NCI-H1417 treated with DMSO at 0.1 percent for 48 hours (cell line): ENCODE measurements at places on chromosomes 2 and 18.

- DNase-seq: no peak
These were observed 258.4 kb downstream of the CD226 start for GRCh38 chr18:69689121-69689759.

DNA sequence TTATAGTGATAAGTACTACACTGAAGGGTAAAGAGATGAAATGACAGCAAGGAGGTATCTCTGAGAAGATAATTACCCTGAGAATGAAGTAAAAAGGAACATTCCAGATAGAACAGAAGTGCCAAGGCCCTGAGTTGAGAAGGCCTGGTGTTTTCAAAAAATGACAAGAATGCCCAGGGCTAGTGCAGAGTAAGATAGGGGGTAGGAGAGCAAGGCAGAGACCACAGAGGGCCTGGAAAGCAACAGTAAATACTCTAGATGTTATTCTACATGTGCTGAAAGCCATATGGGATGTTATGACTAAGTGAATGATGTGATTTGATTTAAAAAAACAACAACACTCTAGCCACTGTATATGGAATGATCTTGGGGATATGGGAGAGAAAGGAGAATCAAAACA lies 52.3 kb downstream of the BAZ2B start:
- DNase-seq: no peak

DNA sequence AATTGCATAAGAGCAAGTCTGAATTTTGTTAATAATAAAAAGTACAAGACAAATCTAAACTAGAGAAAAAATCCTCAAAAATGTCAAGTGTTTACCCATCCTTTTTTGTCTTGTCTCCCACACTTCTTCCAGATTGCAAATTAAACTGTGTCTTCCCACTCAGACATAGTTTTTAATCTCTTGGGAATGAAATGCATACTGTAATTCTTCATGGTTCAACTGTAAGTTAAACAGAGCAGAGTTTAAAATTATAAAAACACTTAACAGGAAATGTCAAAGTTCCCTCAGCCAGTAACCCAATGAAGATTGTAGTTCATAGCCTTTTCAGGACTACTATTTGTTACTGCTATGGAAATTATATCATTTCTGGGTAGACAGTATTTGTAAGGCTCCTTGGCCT lies 171.8 kb downstream of the UBE2E3 start:
- no peak for DNase-seq

DNA sequence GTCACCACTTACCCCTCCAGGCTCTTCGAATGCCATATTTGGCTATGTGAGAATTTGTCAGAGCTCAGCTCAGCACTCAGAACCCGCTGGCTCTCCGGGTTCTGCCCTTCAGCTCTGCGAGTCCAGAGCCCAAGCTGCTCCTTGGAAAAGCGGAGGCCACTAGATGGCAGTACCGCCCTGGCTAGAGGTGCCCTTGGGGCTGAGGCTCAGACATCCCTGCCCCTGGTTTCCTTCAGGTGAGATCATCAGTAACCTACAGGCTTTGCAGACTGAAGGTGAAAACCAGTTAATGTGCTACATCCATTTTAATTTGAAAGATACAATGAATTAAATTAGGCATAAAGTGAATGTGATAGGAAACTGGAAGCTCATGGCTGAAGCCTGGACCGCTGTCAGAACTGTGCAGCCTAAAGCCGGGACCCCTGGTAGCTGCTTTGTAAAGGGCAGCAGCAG lies 285.6 kb downstream of the AGAP1 start:
- no peak for DNase-seq

- DNase-seq: no peak
These were observed 714.5 kb downstream of the PLCL1 start for GRCh38 chr2:198518935-198519334.

DNA sequence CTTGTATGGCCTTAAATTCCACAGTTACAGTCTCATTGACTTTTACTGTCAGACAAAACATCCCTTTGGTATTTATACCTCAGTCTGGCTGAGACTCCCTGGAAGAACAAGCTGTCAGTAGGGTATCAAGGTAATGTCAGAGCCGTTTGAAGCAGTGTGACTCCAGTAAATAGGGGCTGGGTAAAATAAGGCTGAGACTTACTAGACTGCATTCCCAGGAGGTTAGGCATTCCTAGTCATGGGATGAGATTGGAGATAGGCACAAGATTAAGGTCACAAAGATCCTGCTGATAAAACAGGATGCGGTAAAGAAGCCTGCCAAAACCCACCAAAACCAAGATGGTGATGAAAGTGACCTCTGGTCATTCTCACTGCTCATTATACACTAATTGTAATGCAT lies 219.5 kb upstream of the SKOR2 start:
- DNase-seq: no peak

DNA sequence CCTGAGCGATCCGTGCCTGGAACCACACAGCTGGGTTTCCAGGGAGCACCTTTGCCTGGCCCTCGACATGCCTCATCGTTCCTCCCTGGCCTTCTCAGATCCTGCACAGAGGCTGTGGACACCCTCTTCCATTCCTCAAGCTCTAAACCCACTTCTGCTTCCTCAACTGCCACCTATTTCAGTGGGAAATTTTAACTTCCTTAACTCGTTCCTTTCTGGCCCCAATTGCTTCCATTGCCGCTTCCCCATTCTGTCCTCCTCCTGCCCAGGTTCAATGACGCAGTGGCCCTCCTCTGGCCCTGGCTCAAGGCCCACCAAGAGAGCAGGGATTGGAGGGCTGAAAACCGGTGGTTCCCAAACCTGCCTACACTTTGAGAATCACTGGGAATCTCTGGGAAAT lies 4.8 kb upstream of the B3GNT7 start:
- DNase-seq: no peak

GRCh38 chr2:105329197-105329554 lies 359 bp downstream of the TGFBRAP1 start:
- DNase-seq: no peak

GRCh38 chr2:30862054-30862651 lies 54.9 kb upstream of the CAPN13 start:
- DNase-seq: no peak

GRCh38 chr2:27960237-27960912 lies 69.8 kb downstream of the BABAM2 start:
- no peak for DNase-seq

DNA sequence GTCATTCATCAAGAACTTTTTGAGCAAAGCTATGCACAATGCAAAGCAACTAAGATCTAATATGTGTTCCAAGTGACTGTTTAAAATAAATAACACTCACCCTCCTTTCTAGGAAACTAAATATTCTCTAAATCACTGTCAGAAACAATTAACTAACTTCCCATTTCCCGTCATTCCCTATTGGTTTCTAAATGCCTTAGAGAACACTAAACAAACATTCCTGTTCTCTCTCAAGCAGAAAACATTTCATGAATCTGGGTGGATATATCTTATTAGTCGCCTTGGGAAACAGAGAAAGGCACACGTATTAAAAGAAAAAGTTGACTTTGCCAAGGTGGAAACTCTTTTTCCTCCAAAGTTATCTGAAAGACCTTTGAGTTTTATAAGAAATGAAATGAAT lies 735.2 kb downstream of the MBD2 start:
- no peak for DNase-seq

DNA sequence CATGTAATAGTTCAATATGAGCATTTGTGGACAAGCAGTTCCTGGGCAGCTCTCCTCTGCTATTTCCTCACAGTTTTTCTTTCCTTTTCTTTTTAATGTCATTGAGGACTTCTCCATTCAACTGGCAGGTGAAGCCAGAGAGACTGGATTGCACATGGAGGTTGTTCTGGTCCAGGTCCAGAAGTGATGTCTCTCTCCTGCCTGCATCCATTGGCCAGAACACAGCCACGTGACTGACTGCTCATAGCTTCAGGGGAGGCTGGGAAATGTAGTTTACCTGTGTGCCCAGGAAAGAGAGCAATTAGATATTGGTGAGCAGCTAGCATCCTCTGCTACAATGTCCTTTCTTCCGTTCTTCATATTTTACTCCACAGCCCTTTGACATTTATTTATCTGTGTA lies 20.2 kb upstream of the ADAM23 start:
- DNase-seq: no peak

GRCh38 chr2:11703700-11704099 lies 33.7 kb upstream of the NTSR2 start:
- no peak for DNase-seq

DNA sequence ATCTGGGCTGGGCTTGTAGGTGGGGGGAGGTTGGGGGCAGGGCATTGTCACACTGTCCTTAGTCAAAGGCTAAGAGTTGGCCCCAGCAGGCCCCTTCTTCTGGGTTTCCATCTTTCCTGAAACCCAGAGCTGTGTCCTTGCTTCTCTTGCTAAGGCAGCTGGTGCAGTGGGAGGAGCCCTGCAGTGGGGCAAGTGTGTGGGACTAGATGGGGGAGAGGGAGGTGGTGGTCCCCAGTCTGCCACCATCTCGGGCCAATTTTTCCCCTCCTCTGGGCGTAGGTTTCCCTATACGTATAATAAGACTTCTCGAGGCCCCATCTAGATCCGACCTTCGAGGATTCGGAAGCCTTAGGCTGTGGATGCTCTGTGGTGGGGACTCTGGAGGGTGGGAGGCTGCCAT lies 3.5 kb downstream of the KCNF1 start:
- DNase-seq: no peak

GRCh38 chr2:8267048-8267447 lies 414.8 kb upstream of the ID2 start:
- no peak for DNase-seq

DNA sequence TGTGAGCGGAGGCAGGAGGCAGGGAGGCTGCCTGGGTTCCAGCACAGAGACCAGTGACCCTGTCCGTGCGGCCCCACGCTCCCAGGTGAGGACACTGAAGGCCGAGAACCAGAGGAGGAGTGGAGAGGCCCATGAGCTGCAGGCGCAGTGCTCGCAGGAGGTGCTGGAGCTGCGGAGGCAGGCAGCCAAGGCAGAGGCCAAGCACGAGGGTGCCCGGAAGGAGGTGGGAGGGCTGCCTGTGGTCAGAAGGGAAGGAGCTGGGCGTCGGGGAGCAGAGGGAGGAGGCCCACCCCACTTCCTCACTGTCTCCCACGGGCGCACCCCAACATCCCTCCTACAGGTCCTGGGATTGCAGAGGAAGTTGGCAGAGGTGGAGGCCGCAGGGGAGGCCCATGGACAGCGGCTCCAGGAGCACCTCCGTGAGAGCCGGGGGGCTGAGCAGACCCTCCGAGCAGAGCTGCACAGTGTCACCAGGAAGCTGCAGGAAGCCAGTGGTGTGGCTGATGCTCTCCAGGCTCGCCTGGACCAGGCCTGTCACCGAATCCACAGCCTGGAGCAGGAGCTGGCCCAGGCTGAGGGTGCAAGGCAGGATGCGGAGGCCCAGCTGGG lies 33.0 kb upstream of the SNED1 start:
- no peak for DNase-seq

GRCh38 chr2:221517696-221518151 lies 54.4 kb downstream of the EPHA4 start:
- DNase-seq: no peak

GRCh38 chr18:46696268-46696667 lies 39.2 kb upstream of the LOXHD1 start:
- no peak for DNase-seq

GRCh38 chr2:62577994-62578781 lies 72.2 kb upstream of the TMEM17 start:
- no peak for DNase-seq

DNA sequence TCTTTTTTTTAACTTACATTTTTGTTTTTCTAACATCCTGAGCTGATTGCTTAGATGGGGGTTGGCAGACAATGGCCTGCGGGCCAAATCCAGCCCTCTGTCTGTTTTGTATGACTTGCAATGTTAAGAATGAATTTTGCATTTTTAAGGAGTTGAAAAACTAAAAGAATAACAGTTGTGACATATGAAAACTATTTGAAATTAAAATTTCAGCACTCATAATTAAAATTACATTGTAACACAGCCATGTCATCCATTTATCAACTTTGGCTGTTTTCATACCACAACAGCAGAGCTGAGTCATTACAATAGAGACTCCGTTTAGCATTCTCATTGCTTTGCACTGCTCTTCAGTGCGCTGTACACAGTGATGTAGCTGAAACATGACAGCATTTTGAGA lies 94.1 kb upstream of the MC4R start:
- no peak for DNase-seq

DNA sequence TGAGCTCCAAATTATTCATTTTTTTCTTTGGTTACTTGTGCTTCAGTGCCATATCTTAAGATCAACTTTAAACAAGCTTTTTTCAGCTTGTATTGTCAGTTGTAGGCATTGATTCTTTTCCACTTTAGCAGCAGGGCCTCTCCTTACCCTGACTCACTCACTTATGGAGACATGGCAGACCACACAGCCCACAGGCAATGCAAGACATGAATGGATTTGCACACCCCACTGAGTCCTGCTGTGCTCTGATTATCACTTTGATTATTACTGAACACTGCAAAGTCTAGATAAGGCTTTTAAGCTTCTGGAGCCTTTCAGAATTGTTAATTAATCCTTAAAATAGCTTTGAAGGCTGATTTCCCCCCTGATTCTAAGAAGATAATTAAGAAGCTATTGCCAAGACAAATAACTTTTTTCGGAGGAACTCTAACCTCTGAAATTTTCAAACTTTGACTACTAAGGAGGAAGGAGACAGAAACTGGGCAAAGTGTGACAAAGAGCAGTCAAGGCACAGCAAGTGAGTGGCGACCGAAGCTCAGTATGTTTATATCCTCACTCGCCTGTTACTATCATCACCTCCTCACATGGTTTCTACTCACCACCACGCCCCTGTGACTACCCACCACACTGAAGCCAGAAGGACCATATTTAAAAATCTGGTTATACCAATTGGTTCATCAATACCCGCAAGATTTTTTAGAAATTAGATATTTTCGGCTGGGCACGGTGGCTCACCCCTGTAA lies 43.3 kb downstream of the CACNB4 start:
- no peak for DNase-seq

- no peak for DNase-seq
These were observed 210.3 kb downstream of the CDH20 start for GRCh38 chr18:61543518-61543917.

DNA sequence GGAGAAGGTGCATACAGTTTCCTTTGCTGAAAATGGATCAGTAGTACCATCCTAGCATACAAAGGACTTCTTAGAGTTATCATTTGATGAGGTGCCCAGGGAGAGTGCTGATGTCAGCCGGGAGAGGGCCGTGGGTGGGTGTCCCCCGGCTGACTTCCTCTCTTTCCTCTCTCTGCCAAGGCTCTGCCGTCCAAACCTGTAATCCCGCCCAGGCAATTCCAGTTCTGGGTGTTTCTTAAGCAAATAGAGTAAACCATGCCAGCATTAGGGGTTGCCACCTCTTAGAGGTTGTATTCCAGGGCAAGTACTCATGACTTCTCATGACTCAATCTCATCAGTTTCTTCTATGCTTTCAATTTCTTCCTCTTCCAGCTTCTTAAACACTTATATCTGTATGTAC lies 117.2 kb downstream of the GATA6 start:
- no peak for DNase-seq

- no peak for DNase-seq
These were observed 190.6 kb upstream of the SPRED2 start for GRCh38 chr2:65622951-65623535.
